ENCODE measurements at places on chromosomes 13 and 19.

DNA sequence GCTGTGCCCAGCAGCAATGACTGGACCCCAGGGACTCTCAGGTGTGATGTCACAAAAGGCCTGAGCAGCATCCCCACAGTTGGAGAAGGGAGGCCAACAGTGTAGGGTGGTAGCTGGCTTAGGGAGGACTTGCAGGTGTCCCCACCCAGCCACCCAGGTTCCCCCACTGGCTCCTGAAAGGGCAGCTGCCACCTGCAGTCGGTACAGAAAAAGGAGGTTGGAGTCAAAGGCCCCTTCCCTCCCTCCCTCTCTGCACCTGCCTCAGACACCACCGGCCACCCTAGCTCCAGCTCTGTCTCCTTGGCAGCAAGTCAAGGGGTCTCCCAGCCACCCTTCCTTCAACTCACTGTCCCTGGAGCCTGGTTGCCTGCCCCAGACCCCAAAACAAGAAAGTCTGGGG, at the start of gene PCP2:
Gene PCP2 (minus strand): TSS at position 22 of the 400 bp plus-strand sequence. CDS start 262 bp downstream, outside the sequence.
- DNase-seq = no peak

DNA sequence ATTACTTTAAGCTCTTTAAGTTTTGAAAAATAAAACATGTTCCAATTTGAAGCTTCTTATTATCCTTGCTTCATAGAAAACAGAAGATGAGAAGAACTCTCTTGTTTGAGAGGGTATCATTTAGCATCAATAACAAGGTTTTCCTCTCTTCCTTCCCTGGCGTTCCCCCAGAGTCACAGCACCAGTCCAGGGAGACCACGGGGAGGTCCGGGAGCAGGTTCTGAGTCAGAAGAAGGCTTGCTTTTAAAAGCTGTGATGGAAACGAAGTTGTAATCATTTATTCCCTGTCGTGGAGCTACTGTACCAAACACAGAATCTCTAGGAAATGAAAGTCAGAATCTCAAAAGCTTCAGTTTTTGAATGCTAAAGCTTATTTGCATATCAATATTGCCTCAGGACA, 174.0 kb upstream of the LSM14A start:
- DNase-seq = no peak

- DNase-seq = peak; percentile 31
These were observed 211.5 kb upstream of the KL start for GRCh38 chr13:32804673-32805230.

DNA sequence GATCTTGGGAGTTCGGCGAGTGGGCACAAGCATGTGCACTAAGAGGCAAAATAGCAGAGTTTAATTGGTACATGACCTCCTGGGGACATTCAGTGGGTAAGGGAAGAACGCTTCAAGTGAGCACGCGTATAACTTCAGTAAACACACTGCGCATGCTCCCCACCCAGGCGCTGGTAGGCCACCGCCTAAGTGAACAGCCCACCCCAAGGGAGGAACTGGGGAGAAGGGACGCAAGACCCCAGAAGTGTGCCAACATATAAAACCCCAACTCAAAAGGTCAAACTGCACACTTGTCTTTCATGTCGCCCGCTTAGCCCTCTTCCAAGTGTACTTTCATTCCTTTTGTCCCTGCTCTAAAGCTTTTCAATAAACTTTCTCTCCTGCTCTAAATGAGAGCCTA, 10.5 kb upstream of the NTN5 start:
- DNase-seq = no peak

DNA sequence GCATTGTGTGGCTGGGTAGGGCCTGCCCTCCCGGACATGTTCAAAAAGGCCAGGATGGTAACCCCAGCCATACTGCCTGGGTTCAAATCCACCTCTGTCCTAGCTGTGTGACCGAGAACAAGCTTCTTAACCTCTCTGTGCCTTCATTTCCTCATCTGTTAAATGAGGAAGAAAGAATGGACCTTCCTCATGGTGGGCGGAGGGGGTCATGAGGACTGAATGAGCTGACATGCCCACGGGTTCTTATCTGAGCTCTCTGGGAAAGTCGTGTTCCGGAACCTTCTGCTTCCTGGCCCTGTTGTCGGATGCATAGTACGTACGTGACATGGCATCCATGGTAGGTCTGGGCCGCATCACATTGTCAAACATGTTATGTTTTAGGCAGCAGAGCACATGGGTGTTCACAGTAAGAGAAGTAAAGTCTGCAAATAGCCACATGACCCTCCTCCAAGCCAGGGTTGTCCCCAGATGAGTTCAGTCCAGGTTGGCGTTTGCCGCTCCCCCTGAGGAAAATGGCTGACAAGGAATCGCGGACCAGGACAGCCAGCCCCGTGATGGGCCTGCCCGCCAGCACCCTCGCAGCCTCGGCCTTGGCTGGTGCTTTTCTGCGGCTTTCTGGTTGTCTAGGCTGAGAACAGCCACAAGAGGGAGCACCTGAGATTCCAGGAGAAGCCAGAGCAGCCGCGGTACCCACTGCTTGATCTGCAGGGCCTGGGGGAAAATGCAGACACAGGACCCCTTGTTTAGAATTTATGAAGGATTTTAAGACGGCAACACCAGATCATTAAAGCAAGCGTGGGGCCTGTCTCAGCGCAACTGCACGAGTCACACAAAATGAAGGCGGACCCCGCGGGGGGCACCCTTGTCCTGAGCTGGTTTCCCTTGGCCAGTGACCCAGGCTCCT, 2.4 kb upstream of the NTN5 start:
- no peak for DNase-seq

DNA sequence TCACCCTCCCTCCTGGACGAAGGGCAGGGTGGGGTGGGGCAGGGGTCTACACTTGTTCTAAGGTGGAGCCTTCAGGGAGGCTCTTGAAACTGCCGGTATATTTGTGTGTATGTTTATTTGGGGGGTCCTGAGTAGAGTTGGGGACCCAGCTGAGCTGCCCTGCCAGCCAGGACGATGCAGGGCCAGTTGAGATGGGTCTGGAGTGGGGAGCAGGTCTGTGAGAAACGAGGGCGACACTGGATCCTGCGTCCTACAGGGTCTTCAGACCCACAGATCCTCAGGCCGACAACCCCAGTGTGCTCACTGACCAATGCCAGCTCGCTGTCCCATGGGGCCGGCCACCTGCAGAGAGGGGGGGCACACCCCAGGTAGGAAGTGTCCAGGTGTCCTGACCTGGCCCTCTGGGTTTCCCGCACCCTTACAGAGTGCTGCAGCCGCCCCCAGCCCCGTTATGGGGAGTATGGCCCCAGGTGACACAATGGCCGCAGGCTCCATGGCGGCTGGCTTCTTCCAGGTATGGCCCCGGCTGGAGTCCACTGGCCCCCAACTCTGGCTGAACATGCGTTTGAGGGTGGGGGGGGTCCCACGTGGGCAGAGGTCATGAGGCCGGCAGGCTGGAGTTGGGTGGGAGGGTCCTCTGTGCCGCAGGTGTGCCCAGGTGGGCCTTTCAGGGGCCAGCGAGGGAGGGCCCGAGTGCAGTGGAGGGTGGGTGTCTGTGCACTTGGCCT, 7.4 kb downstream of the ISYNA1 start:
- DNase-seq = no peak

- no peak for DNase-seq
These were observed 80.5 kb downstream of the GPR12 start for GRCh38 chr13:26680123-26680450.

DNA sequence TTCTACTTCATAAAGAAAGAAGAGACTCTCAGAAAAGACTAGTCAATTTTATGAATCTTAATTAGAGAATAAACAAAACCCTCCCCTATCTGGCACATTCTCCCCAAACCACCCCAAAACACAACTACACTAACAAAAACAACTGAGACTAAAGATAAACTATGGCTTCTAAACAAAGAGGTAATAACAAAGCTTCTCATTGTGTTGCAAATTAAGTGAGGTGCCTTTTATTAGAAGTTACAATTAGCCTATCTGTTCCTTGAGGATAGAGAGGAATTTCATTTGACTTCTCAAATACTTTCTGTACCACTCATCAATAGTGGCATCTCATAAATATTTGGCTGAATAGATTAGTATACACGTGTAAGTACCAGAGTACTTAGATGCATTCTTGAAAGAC, 1196.2 kb downstream of the PCDH9 start:
- no peak for DNase-seq

- no peak for DNase-seq
These were observed 235.5 kb downstream of the TEX29 start for GRCh38 chr13:111555903-111556302.

DNA sequence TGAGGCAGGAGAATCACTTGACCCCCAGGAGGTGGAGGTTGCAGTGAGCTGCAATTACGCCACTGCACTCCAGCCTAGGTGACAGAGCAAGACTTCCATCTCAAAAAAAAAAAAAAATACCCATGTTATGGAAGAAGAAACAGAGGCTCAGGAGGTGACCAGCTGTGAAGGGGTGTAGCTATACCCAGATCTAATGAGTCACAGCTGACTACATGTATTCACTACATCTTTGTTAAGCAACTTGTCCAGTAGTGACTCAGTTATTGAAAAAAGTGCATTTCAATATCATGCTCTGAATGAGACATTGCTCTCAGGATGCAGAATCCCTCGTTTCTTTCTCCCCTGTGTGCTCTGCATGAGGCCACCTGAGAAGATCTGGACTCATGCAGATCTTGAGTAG, 16.1 kb upstream of the SPART start:
- no peak for DNase-seq

DNA sequence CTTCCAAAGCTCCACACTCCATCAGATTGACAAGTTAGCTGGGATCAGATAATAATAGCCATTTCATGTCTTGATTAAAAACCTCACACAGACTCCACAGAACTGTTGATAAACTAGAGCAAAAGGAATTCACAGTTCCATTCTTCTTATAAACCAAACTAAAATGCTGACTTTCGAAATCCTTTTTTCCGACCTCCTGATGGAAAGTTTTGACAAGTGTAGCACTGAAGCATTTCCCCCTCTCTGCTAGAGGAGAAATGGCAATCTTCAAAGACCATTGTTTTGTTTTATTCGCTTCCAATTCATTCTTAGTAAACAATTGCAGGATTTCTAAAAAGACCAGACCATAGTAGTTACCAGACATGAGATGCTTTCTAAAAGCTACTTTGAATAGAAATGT, 58.8 kb downstream of the COL4A2 start:
- DNase-seq = no peak

GRCh38 chr13:96780105-96780504, 214.2 kb downstream of the OXGR1 start:
- no peak for DNase-seq

DNA sequence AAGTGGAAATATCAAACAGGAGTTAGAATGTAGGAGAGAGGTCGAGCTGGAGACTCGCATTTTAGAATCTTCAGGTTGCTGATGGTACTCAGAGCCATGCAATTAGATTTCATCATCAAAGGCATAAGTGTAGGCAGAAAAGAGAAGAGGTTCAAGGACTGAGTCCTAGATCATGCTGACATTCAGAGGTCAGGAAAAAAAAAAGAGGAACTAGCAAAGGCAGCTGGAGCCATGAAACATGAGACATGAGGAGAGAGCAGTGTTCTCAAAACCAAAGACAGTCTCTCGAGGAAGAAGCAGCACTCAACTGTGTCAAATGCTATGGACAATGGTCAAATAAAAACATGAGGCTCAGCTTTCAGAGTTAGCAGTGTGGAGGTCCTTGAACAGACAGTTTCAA, 12.4 kb upstream of the TPP2 start:
- DNase-seq = no peak

GRCh38 chr13:71798707-71799106, 68.3 kb downstream of the DACH1 start:
- DNase-seq = no peak

DNA sequence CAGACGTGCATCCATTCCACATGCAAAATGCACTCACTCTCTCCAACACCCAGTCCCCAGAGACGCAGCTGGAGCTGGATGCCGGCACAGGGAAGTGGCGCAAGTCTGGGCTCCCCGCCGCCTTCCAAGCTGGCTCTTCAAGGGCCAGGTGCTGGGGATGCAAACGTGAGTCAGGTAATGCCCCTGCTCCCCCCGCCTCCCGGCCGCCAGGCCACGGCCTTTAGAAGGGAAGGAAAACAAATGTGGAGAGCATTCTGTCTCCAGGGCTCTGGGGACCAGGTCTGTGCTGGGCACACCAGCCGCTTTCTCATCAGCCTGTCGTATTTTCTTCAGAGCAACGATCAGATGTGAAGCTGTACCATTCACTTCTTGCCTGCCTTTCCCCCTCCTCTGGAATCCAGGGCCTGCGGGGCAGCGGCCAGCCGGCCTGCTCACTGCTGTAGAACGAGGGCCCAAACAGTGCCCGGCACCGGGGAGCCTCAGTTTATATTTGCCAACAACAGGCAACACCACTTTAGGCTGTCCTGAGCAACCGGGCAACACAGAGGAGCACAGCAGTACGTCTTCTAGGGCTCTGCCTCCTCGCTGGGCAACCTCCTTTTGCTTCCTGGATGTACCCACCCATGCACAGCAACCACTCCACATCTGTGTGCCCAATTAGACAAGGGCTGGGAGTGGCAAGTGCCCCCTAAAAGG, 3.8 kb downstream of the RAB20 start:
- DNase-seq = no peak

DNA sequence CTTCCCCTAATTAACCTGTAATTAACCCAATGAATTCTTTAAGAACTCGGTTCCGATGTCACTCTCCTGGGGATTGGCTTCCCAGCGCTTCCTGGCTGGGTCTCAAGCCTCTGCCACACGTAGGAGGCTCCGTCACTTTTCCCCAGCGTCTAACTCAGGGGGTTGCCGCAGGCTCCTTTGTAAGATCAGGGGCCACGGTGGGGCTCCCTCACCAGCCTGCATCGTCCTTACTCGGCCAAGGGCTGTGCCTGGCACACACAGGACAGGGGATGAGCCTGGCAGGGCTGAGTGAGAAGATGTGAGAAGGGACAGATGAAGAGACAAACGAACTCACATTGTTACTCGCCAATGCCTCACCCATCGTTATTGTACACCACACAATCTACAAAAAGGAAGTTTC, 20.9 kb upstream of the ATP11A start:
- DNase-seq = no peak

DNA sequence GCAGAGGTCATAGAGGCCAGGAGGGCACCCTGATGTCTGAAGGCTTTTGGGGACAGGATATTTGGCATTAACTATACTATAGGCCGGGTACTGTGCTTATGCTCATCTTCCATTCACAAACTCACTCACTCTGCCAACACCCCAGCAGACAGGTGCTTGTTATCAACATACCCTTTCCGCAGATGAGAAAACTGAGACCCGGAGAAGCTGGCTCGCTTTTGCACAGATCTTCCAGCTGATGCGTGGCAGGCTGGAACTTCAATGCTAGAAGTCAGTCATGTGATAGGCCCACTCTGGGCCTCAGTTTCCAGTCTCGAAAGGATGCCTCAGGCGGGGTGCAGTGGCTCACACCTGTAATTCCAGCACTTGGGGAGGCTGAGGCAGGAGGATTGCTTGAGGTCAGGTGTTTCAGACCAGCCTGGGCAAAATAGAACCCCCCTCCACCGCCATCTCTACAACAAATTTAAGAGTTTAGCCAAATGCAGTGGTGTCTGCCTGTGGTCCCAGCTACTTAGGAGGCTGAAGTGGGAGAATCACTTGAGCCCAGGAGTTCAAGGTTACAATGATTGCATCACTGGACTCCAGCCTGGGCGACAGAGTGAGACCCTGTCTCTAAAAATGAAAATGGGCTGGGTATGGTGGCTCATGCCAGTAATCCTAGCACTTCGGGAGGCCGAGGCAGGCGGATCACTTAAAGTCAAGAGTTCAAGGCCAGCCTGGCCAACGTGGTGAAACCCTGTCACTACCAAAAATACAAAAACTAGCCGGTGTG, 9.5 kb downstream of the CNN1 start:
- DNase-seq = no peak

- DNase-seq = no peak
These were observed 2.0 kb downstream of the GGN start for GRCh38 chr19:38385804-38386257.
